ENCODE measurements at places on chromosomes 2 and 18.

GRCh38 chr2:34738691-34739090 lies 1139.6 kb upstream of the FAM98A start:
- H3K27ac ChIP-seq = no peak overlapping the region
- H3K36me3 ChIP-seq = no peaks in the 10 kb centered on the region
- no peaks in the 10 kb centered on the region for H3K27me3 ChIP-seq
- no peaks in the 10 kb centered on the region for H3K4me1 ChIP-seq
- no peak overlapping the region for H3K4me3 ChIP-seq

GRCh38 chr18:59640721-59641120 lies 56.5 kb downstream of the CCBE1 start:
- no peak overlapping the region for H3K4me3 ChIP-seq
- DNase-seq = no peak
- no peaks in the 10 kb centered on the region for H3K36me3 ChIP-seq
- H3K27me3 ChIP-seq = no peaks in the 10 kb centered on the region

DNA sequence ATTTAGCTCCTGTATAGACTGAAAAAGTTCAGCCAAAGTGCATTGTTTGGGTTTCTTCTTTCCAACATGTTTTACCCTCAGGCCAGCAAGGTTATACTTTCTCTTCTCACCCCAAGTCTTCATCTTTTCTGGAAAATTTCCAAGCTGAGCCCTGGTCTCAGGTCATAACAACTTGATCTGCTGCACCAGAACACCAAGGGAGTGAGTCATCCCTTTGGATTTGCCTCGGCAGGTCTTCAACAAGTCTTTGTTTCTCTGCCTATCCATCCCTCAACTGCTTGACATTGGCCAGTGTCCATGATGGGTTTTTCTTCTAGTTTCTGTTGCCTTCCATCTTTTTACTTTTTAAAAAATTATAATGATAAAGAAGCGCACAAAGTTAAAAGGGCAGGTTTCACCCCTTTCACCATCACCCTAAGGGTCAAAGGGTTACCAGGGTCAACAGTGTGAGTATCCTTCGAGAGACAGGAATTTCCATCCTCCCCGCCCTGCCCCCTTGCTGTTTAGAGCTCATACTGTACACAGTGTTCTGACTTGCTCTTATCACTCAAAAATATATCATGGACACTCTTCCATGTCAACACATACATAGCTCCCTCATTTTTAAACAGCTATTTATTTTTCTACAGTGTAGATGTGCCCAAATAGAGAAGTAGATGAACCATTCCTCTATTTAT lies 5.7 kb upstream of the SPATS2L start:
- no peak for DNase-seq
- no peak overlapping the region for H3K27ac ChIP-seq
- no peaks in the 10 kb centered on the region for H3K27me3 ChIP-seq
- H3K4me3 ChIP-seq = no peak overlapping the region
- H3K4me1 ChIP-seq = peaks cover 25% of the 10 kb centered on the region
- H3K36me3 ChIP-seq = no peaks in the 10 kb centered on the region

- H3K36me3 ChIP-seq = no peaks in the 10 kb centered on the region
- no peak overlapping the region for H3K4me3 ChIP-seq
- no peaks in the 10 kb centered on the region for H3K27me3 ChIP-seq
- no peak overlapping the region for H3K27ac ChIP-seq
- no peaks in the 10 kb centered on the region for H3K4me1 ChIP-seq
Observed at GRCh38 chr2:234708091-234708683, 211.3 kb upstream of the ARL4C start.

DNA sequence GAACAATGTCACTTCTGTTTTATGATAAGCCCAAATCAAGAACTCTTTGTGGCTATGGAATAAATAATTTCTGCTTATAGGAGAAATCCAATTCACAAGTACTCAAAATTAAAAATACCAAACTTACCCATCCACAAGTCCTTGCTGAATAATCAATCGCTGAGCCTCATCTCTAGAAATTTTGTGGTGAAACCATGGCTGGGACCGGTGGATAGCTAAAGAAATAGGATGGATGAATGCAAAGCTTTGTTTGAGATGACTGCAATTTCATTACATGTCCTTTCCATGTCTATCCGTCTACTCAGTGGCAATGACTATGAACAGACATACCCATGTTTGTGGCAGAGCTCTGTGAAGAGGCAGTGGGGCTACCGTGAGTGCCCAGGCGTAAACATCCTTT lies 124.4 kb downstream of the GRB14 start:
- H3K27ac ChIP-seq = no peak overlapping the region
- H3K27me3 ChIP-seq = no peaks in the 10 kb centered on the region
- H3K4me1 ChIP-seq = peaks cover 13% of the 10 kb centered on the region
- no peak overlapping the region for H3K4me3 ChIP-seq
- DNase-seq = no peak

DNA sequence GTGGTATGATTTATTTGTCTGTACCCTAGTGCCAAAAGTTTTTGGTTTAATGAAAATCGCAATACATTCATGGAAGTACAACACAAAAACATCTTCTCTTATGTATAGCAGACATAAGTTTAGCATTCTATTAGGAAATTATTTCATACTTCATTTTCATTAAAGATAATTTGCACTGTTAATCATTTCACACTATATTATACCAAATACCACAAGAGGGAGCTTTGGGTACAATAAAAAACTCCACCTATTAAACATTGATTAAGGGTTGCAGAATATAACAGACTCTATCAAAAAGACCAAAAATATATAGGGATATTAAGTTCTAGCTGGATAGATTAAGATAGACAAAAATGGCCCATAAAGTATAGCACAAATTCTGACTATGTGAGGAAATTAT lies 79.0 kb downstream of the SLC66A3 start:
- no peaks in the 10 kb centered on the region for H3K27me3 ChIP-seq
- H3K27ac ChIP-seq = no peak overlapping the region
- DNase-seq = no peak
- H3K4me3 ChIP-seq = no peak overlapping the region
- H3K36me3 ChIP-seq = no peaks in the 10 kb centered on the region

DNA sequence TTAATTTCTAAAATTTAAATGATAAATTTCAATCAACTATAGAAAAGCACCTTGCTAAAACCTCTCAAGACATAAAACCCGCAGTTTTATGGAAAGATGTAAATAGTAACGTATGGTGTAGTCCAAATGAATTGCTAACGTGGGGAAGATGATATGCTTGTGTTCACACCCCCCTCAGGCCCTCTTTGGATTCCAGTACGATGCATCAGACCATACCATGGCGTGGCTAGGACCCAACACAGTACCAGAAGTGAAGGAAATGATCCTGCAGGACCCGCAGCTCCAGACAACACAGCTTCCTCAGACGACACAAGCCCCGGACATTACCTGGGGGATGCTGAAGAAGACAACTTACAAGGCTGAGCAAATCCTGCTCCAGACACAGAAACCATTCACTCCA lies 60.1 kb upstream of the DYSF start:
- DNase-seq = no peak
- H3K36me3 ChIP-seq = peaks cover 94% of the 10 kb centered on the region
- no peak overlapping the region for H3K4me3 ChIP-seq
- no peaks in the 10 kb centered on the region for H3K27me3 ChIP-seq
- H3K4me1 ChIP-seq = no peaks in the 10 kb centered on the region

DNA sequence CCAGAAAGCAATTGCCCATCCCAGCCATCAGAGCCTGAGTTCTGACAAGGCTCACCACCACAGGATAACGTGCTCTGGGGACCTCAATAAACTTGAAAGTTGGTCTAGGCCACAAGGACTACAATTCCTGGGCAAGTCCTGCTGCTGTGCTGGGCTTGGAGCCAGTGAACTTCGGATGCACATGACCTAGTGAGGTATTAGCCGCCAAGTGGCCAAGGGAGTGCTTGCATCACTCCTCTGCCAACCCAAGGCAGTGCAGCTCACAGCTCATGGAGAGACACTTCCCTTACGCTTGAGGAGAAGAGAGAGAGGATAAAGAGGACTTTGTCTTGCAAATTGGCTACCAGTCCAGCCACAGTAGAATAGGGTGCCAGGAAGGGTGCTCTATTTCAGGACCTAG lies 219.6 kb downstream of the MBD2 start:
- H3K27me3 ChIP-seq = no peaks in the 10 kb centered on the region
- H3K27ac ChIP-seq = no peak overlapping the region
- no peak for DNase-seq

GRCh38 chr2:120369250-120369649 lies 23.3 kb downstream of the INHBB start:
- no peak overlapping the region for H3K4me3 ChIP-seq
- H3K4me1 ChIP-seq = no peaks in the 10 kb centered on the region
- H3K36me3 ChIP-seq = no peaks in the 10 kb centered on the region
- H3K27me3 ChIP-seq = no peaks in the 10 kb centered on the region

DNA sequence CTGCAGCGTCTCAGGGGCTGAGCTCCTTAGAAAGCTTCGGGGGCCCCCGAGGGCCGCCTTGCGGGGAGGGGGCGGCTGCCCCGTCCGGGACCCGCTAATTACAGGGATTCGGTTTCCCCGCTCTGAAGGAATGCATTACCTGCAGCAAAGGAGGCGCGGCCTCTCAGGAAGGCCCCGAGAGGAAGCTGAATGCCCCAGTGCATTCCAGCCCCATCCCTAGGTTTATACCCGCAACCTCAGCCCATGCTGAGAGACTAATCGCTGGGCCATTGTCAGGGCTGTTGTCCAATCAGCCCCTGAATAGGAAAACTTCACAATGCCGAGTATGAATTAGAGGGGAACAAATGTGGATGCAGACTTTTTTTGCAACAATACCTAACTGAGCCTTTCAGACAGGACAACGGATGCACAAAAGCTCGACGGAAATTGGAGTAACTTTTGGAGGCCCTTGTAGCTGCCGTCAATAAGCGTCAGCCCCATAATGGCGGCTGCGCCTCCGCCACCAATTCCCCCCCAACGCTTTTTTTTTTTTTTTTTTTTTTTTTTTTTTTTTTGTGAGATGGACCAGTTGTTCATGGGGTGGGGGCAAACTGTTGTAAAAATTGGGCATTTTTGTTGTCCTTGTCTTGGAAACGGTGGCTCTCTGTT lies 138.6 kb upstream of the SIX3 start:
- no peaks in the 10 kb centered on the region for H3K27me3 ChIP-seq
- H3K27ac ChIP-seq = no peak overlapping the region
- H3K4me3 ChIP-seq = no peak overlapping the region
- DNase-seq = no peak

DNA sequence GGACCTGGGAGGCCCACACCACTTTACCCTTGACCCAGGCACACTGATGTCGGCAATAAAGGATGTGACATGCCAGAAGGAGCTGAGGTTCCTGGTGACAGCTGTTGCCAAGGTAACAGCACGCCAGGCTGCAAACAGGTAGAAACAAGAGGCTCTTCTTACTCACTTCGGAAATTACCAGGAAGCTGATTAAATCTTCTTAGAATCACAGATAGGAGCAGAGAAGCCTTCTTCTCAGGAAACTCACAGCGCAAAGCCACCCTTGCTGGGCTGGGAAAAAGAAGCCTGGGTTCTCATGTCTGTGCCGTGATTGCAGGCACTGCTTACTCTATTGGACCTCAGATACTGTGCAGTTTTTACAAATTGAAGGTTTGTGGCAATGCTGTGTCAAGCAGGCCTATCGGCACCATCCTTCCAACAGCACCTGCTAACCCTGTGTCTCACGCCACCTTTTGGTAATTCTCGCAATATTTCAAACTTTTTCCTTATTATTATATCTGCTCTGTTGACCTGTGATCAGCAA lies 61.0 kb upstream of the TAF1B start:
- H3K27me3 ChIP-seq = no peaks in the 10 kb centered on the region
- H3K27ac ChIP-seq = no peak overlapping the region
- peaks cover 5% of the 10 kb centered on the region for H3K4me1 ChIP-seq
- no peaks in the 10 kb centered on the region for H3K36me3 ChIP-seq
- no peak overlapping the region for H3K4me3 ChIP-seq

GRCh38 chr2:241538838-241539615 lies 19.5 kb upstream of the BOK start:
- peaks cover 34% of the 10 kb centered on the region for H3K27me3 ChIP-seq
- DNase-seq = no peak
- no peak overlapping the region for H3K27ac ChIP-seq
- no peaks in the 10 kb centered on the region for H3K36me3 ChIP-seq
- H3K4me1 ChIP-seq = peaks cover 6% of the 10 kb centered on the region
- no peak overlapping the region for H3K4me3 ChIP-seq

- no peak overlapping the region for H3K4me3 ChIP-seq
- no peak for DNase-seq
- no peaks in the 10 kb centered on the region for H3K27me3 ChIP-seq
- H3K27ac ChIP-seq = no peak overlapping the region
- no peaks in the 10 kb centered on the region for H3K36me3 ChIP-seq
Observed at GRCh38 chr2:135256531-135257260, 204.6 kb downstream of the RAB3GAP1 start.

DNA sequence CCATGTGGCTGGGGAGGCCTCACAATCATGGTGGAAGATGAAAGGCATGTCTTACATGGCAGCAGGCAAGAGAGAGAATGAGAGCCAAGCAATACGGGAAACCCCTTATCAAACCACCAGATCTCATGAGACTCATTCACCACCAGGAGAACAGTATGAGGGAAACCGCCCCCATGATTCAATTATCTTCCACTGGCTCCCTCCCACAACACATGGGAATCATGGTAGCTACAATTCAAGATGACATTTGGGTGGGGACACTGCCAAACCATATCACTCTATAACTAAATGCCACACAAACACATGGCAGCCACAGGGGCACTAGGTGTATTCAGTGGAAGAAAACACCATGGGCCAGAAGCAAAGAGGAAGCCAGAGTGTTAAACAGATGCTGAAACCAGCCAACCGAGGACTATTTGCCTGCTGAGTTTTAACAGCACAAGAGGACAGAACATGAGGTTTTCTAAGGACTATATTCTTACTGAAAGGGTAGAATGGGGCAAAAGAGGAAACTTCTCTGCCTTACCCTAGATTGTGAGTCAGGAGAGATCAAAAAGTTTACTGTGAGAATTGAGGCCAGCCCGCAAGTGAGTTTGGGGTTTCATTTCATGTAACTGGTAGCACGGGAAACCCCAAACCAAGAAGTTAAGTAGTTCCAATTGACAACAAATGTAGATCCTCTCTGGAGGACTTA lies 49.2 kb downstream of the SIGLEC15 start:
- no peak for DNase-seq
- peaks cover 92% of the 10 kb centered on the region for H3K36me3 ChIP-seq
- no peaks in the 10 kb centered on the region for H3K27me3 ChIP-seq
- no peak overlapping the region for H3K27ac ChIP-seq
- no peak overlapping the region for H3K4me3 ChIP-seq

DNA sequence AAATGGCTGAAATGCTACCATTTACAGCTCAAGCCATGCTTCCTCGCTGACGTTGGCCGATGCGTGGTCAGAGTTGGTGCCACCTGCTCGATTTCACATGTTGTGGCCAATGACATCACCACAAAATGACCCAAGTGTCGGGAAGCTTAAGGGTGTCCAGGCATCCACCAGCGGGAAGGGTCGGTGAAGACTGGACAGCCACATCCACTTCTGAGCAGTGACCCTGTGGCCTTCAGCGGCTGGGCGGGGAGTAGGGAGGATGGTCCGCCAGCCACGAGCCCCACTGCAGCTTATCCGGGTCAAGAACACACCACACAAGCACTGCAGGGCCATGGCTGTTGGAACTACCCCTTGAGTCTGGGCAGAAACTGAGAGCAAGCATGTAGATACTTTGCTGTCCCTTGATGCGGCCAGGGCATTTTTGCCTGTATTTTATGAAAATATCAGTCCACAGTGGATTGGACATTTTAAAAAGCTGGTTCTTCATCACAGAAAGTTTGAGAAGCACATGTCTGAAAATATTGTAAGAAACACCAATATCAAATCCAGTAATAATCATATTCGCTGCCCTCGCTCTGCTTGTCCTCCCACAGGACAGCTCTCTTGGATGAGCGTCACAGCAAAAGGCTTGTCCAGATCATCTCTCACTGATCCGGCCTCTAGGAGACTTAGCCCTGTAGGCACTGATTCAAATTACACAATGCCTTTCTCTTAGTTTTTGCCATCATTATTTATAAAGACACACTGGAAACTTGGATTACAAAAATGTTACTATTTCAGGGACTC lies 174.0 kb downstream of the TWIST2 start:
- H3K27me3 ChIP-seq = no peaks in the 10 kb centered on the region
- no peak overlapping the region for H3K4me3 ChIP-seq
- DNase-seq = no peak
- H3K4me1 ChIP-seq = no peaks in the 10 kb centered on the region
